ENCODE measurements at places on chromosomes 1 and 21. TPM values are rescaled to one million over a fixed set of nuclear protein-coding genes. Genes with fewer than 3 reads are reported as not detected.
A peak's percentile ranks its signal among the peaks of the same experiment; 100 is the strongest.

IFI44 gene
- 7.1 TPM for total RNA-seq

TP73 gene
- 2.6 TPM for total RNA-seq

LRRC39 gene
- total RNA-seq, result 0.84 TPM

ERO1B gene
- total RNA-seq, result 0.95 TPM

SLFNL1 gene
- total RNA-seq, result 0.22 TPM

DNA sequence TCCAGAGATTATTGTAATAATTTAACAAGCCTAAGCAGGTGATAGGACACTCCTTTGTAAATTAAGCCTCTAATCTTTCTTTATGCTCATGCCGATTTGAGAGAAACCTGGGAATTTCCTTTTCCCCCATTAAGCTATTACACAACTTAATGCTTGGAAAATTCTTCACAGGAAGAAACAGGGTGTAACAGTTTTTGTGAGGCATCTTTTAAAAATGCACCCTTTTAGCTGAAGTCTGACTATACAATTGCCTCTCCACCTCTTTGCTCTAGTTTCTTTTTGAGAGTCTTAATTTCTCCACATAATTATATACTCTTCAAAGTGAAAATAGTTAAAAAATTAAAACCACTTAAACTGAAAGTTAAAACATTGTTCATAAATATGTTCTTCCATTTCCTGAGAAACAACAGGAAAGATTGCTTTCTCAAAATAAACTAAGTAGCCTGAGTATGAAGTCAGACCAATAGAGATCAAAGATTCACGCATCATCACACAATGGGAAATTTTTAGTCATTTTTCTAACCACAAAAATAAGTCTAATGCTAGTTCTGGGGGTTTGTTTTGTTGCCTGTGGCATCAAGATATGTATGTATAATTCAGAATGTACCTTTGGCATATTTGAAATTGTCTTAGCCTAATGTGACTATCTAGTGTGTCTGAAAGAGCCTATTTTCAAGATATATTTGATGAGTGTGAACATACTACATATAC is 34.7 kb downstream of the LRRC8D start:
- H3K27ac ChIP-seq, result peak overlapping the region; percentile 43
- H3K4me3 ChIP-seq, result no peak overlapping the region
- H3K4me1 ChIP-seq, result peaks cover 18% of the 10 kb centered on the region
- H3K36me3 ChIP-seq, result peaks cover 9% of the 10 kb centered on the region

DNA sequence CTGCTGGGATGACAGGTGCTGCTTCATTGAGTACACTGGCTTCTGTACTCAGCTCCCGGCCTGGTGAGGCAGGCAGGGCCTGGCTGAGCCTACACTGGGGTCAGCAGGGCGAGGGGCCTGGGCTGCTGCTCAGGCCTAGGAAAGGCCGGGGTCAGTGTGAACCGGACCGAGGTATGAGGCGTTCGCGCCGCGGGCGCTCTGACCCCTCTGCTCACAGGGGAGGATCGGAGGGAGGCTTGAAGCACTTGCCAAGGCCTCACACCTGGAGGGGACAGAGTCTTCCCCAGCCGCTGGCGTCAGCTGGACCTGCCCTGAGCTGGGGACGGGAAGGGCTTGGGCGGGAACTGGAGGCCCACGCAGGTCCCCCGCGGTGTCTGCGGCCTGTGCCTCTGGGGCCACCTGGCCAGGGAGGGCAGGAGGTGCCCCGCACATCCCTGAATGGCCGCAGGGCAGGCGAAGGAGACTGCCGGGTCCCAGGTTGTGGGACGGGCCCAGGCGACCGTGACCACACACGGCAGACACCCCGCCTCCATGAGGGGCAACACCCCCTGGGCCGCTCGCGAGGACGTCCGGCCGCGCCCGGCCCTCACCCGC is 466 bp downstream of the PEX10 start:
- peak overlapping the region; percentile 84 for H3K4me3 ChIP-seq
- H3K4me1 ChIP-seq, result peaks cover 44% of the 10 kb centered on the region
- peak; percentile 37 for DNase-seq

DNA sequence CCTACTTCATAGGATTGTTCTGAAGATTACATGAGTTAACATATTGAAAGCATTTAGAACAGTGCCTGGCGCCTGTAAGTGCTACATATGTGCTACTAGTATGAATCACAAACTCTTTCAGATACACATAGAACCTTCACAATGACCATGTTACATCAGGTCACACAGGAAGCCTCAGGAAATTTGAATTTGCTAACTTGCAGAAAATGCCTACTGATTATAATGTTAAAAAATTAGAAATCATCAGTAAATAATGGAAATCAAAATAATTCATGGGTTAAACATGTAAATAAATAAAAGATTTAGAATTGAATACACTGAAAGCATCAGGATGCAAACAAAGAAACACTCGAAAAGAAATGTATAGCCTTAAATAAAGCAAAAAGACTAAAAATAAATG is 94.9 kb downstream of the SPAG17 start:
- no peak overlapping the region for H3K27ac ChIP-seq
- no peaks in the 10 kb centered on the region for H3K27me3 ChIP-seq
- no peak for DNase-seq
- H3K4me1 ChIP-seq, result no peaks in the 10 kb centered on the region

GRCh38 chr21:41706263-41706639 is 60.6 kb downstream of the RIPK4 start:
- no peak for DNase-seq
- no peaks in the 10 kb centered on the region for H3K27me3 ChIP-seq
- no peak overlapping the region for H3K4me3 ChIP-seq

GRCh38 chr1:22344329-22344630 is 107.4 kb upstream of the ZBTB40 start:
- peaks cover 11% of the 10 kb centered on the region for H3K27me3 ChIP-seq
- no peak for DNase-seq
- H3K4me3 ChIP-seq, result no peak overlapping the region

- no peak overlapping the region for H3K4me3 ChIP-seq
- H3K4me1 ChIP-seq, result no peaks in the 10 kb centered on the region
- no peak overlapping the region for H3K27ac ChIP-seq
- peak; percentile 11 for DNase-seq
Observed at GRCh38 chr21:23522751-23523150, 2084.5 kb downstream of the MRPL39 start.

DNA sequence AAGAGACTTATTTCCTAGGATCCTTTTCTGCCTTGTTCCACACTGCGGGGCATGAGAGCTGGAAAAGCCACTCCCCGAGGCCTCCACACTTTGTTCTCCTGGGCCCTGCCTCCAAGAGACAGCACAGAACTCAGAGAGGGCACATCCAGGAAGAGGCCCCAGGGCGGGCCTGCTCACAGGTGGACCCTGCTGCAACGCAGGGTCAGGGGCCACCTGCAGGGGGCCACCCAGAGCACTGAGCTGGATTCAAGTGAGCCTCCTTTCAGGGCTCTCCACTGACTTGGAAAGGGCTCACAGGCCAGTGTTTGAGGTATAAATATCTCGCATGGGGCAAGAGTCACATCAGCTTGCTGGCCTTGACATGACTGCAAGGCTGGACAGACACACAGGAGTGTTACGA is 4.8 kb downstream of the RGS16 start:
- H3K4me1 ChIP-seq, result peaks cover 7% of the 10 kb centered on the region
- H3K27ac ChIP-seq, result no peak overlapping the region
- no peak overlapping the region for H3K4me3 ChIP-seq
- no peaks in the 10 kb centered on the region for H3K27me3 ChIP-seq
- DNase-seq, result no peak

DNA sequence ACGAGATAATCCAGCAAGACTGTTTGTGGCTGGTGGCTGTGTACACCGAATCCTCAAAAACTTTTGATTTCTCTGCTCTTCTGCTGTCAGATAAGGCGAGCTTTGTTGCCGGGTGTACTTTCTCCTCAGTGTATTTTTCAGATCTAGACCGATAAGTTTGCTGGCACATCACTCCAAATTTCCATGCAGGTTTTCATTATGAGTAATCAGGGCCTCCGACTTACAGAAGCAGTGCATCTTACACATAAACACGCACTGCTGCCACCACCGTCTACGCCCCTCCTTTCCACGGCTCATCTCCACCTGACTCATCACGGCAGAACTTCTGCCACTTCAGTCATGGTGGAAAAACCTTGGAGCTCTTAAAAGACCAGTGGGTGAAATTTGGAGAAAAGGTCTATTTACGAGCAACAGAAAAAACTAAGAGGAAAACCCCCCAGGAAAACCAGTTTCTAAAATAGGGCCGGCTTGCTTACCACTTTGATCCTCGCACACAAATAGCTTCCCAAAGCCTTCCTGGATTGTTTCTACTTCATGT is 7.7 kb downstream of the ZBTB21 start:
- H3K4me3 ChIP-seq, result peak overlapping the region; percentile 15
- peak; percentile 89 for DNase-seq
- peaks cover 18% of the 10 kb centered on the region for H3K36me3 ChIP-seq
- peak overlapping the region; percentile 80 for H3K27ac ChIP-seq

GRCh38 chr1:64136752-64137411 is 66.5 kb upstream of the UBE2U start:
- peaks cover 42% of the 10 kb centered on the region for H3K4me1 ChIP-seq
- peak; percentile 93 for DNase-seq
- no peaks in the 10 kb centered on the region for H3K36me3 ChIP-seq
- H3K27ac ChIP-seq, result no peak overlapping the region

DNA sequence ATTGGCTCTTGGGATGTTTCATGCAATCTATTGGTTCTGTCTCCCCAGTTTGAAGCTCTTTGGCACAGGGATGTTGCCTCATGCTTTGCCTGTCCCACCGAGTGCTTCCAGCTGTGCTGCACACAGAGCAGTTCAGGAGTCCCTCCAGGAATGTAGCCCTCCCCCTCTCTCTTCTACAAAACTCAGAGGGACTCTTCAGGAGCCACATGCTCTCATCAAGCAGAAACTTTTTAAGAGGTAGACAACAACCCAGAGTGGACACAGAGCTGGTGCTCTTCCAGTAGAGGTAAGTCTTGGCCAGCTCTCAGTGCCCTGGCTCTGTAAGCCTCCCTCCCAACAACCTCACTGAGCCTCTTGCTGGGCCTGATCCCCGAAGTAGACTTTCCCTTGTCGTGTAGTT is 11.6 kb upstream of the ZNF697 start:
- H3K27ac ChIP-seq, result peak overlapping the region; percentile 48
- H3K36me3 ChIP-seq, result no peaks in the 10 kb centered on the region
- no peaks in the 10 kb centered on the region for H3K27me3 ChIP-seq
- no peak for DNase-seq
- peaks cover 28% of the 10 kb centered on the region for H3K4me1 ChIP-seq

DNA sequence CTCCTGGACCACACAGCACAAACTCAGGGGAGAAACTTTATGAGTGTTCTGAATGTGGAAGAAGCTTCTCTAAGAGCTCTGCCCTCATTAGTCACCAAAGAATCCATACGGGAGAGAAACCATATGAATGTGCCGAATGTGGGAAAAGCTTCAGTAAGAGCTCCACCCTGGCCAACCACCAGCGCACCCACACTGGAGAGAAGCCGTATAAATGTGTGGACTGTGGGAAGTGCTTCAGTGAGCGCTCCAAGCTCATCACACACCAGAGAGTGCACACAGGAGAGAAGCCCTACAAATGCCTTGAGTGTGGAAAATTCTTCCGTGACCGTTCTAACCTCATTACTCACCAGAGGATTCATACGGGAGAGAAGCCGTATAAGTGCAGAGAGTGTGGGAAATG is 22.5 kb downstream of the ZSCAN20 start:
- H3K4me3 ChIP-seq, result no peak overlapping the region
- no peaks in the 10 kb centered on the region for H3K27me3 ChIP-seq
- H3K4me1 ChIP-seq, result no peaks in the 10 kb centered on the region
- no peak overlapping the region for H3K27ac ChIP-seq
- H3K36me3 ChIP-seq, result peaks cover 13% of the 10 kb centered on the region
- DNase-seq, result no peak

DNA sequence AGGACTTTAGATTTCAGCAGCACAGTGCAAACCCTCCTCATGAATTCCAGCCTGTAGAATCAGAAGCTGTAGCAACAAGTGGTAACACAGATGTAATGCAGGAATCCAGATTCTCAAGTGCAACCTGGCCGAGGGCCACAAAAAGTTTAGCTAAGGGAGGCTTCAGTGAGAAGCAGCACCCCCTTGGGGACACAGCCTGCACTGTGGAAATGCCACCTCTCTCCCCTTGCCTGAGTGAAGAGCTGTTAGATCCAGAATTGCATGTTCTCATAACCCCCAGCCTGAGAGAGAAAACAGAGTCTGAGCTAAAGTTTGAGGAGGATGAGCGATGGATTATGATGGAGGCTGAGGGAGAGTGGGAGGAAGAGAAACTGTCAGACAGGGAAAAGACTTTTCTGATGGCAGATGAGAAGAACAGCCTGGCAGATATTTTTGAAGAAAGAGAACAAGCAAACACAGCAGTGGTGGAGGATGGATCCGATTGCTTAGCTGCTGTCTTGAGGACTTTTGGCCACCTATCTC is 80.5 kb upstream of the BMP8A start:
- DNase-seq, result peak; percentile 89
- H3K27ac ChIP-seq, result no peak overlapping the region
- peak overlapping the region; percentile 92 for H3K4me3 ChIP-seq
- H3K4me1 ChIP-seq, result peaks cover 50% of the 10 kb centered on the region
- H3K27me3 ChIP-seq, result no peaks in the 10 kb centered on the region

Data from PC-3 (cell line).